Stimulated activated naive CD8-positive, alpha-beta T cell treated with anti-CD3 and anti-CD28 coated beads, Interleukin-15, amount 100 ng/mL, for 72 hours (primary cell): ENCODE measurements at places on chromosomes 6 and 20.

GRCh38 chr6:33123181-33123580, 47.4 kb downstream of the HLA-DPB1 start:
- no peak for DNase-seq

GRCh38 chr6:123016431-123017103, 20.5 kb downstream of the CLVS2 start:
- no peak for DNase-seq

- DNase-seq: no peak
These were observed 77.0 kb downstream of the CNBD2 start for GRCh38 chr20:36045373-36045714.

DNA sequence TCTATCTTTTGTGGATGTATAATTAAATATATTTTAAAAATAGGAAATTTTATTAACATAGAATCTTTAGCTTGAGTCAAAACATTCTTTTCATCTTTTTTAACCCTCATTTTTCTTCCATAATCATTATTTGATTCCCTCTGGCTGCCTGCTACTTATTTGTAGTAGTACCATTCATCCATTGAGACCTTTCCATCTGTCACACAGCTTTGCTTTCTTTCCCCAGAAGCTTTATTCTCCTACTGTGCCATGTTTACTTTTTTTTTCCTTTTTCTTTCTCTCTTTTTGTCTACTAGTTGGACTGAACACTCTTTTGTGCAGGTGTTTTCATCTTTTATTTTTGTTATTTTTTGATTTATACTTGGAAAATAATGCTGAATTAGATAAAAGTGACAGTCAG, 522.6 kb upstream of the MMS22L start:
- DNase-seq: no peak

GRCh38 chr20:54397292-54398140, 77.9 kb upstream of the DOK5 start:
- no peak for DNase-seq

GRCh38 chr6:104995989-104996617, 39.2 kb downstream of the LIN28B start:
- no peak for DNase-seq

DNA sequence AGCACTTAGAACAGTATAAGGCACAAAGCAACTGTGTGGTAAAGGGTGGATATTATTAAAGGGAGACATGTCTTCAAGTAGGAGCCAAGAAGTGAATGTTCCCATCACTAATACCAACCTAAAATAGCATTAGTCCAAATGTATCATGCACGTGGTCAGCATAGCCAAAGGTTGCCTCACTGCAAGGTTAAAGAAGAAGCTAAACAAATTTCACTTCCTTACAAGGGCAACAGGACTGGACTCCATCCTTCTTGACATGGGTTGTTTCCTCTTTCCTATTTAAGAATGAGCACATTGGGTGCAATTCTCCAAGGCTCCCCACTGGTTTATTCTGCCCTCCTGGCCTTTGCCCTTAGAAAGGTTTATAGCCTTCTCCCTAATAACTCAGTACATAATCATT, 186.7 kb downstream of the PHACTR1 start:
- no peak for DNase-seq

DNA sequence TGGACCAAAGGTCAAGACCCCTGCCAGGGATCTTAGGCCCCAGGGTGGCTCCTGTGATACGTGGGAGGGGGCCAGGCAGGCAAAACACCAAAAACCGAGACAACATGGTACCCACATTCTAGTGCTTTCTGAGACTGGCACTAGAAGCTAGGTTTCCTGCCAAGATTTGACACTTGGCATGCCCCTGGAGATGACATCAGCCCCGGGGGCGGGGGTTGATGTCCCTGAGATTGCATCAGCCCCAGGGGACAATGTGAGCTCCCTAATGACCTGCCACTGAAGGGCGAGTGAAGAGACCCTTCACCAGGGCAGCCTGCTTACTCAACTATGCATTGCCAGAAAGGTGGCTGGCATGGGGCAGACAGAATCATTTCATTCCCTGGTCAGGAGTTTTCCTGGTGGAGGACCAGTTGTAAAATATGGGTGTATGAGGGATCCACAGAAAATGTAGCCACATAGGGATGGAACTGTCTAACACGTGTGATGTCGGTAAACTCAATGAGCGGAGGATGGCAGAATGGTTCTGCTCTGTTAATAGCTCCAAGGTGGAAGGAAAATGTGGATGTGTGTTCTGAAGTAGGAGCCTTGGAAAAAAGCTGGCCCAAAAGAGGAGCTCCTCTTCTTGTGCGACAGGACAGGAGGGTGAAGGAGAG, 219.7 kb downstream of the UNC5CL start:
- DNase-seq: peak; percentile 60

DNA sequence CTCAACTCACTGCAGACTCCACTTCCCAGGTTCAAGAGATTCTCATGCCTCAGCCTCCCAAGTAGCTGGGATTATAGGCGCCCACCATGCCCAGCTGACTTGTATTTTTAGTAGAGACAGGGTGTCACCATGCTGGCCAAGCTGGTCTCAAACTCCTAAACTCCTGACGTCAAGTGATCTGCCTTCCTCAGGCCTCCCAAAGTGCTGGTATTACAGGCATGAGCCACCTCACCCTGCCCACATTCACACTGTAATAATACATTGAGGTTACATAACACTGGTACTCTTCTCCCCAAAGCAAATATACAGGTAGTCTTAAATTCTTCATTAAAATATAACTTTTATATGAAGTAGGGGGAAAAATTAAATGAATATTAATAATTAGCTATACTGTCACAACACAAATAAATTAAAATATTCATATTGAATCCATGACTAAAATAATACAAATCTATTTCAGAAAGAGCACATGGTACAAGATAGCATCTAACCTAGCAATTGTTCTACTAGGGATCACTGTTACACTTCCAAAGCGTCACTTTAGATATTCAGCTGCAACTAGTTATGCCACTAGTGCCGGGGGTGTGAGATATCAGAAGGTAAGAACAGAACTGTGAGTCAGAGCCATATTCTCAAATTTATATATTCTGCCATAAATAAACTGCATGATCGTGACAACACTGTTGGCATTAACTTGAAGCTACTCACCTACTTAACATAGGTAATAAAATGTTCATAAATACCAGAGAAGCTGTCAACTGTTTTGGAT, 169.1 kb upstream of the SHLD1 start:
- DNase-seq: no peak

- no peak for DNase-seq
These were observed 13.9 kb downstream of the NR2E1 start for GRCh38 chr6:108179741-108180140.

DNA sequence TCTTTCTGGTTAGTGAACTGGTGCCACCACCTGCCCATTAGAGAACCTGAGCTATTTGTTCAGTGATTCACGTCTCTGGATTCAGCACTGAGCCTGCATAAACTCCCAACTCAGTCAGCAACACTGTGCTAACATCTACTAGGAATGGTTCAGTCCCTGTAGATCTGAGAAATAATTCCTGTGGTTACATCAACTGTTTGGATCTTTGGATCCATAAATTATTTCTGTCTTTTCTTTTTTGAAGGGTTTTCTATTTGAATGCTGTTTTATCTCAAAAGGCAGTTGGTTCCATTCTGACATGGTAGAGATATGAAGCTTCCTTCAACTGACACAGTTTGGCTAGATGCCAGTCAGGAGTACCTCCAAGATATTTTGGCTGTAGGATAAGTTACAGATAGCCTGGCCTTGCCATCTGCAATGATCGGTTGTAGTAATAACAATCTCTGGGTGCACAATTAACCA, 125.9 kb downstream of the TRMT11 start:
- no peak for DNase-seq

DNA sequence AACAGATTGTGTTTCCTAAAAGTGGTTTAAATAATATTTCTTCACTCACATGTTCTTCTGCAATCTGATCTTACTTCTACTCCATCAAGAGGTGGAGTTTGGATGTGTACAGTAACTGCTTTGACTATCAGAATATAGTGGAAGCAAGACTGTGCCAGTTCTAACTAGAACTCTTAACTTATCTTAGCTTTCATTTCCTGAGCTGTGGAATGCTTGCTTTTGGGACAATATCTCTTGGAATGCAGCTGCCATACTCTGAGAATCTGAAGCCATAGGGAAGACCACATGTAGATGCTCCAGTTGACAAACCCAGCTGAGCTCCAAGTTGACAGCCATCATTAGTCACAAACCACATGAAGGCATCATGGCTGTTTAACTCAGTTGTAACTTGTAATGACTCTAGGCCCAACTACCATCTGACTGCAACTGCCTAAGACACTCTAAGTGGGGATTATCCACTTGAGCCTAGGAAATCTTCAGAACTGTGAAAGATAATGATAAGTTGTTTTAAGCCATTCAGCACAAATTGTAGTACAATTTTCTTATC, 40.8 kb upstream of the MAN1A1 start:
- no peak for DNase-seq

DNA sequence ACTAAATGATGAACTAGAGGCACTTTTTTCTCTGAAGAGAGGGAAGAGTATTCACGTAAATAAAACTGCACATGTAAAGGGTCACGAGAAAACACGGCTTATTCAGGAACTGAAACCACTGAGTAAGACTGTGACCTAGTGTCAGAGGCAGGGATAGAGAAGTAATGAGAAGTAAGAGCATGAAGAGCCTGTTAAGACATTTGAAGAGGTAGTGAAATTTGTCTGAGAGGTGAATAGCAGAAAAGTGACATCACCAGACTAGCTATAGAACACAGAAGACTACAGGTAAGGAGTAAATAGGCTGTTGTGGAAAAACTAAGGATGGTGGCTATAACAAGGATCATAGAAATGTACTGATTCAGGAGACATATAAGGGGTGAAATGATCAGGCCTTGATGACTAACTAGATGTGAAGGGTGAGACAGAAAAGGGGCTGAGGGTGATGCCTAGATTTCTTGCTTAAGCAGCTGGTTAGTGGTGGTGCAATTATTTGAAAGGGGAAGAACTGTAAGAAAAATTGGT, 76.8 kb downstream of the REV3L start:
- DNase-seq: no peak

- DNase-seq: peak; percentile 70
These were observed 56.2 kb upstream of the EDN1 start for GRCh38 chr6:12233693-12234571.

- peak; percentile 16 for DNase-seq
These were observed 51.0 kb upstream of the TFAP2A start for GRCh38 chr6:10465629-10466499.

DNA sequence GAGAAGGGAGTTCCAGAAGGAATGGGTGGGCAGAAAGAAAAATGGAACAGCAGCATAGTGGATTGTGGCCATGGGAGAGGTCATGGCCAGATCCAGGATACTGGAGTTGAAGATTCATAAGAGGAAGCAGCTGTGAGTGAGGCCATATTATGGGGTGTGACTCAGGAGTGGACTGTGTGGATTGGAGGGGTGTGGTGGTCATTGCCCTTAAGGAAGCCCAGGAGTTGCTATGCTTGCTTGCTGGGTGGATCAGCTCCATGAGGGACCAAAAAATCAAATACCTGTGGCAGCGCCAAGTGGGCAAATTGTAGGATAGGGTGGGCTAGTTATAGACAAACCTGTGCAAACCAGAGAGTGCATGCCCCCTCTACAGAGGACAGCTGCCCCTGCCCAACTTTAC, 18.3 kb downstream of the LRRC1 start:
- no peak for DNase-seq

DNA sequence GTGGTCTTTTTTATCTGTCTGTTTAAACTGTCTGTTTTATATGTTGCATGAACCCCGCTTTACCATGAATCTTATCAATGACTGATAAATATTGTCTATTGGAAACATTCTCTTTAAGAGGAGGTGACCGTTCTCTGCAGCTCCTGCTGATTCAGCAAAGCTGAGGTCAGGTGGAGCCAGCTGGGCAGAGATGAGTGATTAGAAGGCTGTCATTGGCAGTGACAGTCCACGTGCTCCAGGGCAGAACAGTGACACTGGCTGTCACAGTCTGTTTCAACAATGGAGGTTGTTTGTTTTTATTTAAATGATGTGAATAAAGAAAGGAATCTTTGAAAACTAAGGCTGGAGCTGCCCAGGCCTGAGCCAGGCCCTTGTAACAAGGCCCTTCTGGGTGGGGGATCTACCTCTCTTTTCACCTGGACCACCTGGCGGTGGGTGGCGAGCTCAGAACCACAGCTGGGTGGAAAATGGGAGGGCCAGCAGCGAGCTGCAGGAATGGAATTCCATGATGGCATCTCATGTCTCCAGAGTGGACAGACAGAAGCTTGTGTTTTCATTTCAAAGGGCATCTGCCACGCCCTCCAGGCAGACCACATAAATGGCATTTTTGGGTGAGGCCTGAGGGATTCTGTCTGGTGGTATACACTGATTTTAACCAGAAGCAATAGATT, 12.6 kb downstream of the SYNJ2 start:
- no peak for DNase-seq

DNA sequence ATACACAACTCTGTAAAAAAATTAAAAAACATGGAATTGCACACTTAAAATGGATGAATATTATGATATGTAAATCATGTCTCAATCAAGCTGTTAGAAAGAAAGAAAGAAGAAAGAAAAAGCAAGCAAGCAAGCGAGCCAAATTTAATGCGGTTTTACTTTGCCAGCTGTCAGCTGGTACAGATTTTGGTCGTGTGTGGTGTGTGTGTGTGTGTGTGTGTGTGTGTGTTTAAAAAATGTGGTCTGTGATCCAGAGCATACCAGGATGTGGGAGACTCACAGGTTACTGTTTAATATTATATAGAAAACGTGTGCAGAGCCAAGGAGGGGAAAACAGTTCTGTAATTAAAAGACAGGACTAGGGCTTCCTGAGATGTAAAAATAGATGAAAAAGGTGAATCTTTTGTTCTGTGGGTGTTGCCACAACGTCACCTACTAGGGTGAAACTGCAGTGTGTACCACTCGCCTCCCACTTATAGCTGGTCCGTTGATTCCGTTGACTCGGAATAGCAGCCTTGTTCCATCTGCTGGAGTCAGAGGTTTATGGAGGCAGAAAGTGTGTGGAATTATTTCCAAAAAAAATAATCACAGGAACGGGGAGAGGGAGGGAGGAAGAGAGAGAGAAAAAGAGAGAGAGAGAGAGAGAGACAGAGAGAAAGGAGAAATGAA, 197.7 kb downstream of the BCAS1 start:
- DNase-seq: peak; percentile 44

- DNase-seq: no peak
These were observed 55.2 kb downstream of the B4GALT5 start for GRCh38 chr20:49658508-49658907.

- DNase-seq: peak; percentile 59
These were observed 71.1 kb upstream of the THEMIS start for GRCh38 chr6:127971945-127972391.

- no peak for DNase-seq
These were observed 1095.2 kb downstream of the GRIK2 start for GRCh38 chr6:102488729-102489128.

DNA sequence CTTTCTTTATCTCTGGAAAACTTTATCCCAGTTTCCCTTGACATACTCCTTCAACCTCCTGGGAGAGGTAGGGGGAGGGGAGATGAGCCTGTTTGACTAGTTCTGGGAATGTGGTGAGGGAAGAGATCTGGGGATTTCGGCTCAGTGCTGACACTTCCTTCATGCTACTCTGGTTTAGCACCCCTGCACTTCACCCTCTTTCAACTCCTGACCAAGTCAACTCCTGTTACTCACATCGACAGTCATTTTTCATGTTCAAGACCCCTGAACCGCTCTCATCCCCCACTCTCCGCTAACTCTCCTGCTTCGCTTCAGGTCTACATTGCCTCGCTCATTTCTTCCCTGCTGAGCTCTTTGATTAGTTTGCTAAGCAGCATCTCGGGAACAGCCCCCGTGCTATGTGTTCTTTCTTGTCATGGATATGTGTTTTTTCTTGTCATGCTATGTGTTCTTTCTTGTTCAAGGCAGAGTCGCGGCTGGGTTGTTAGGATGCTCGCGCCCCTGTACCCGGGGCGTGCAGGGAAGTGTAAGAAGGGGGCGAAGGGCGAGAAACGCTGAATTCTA, 16.6 kb upstream of the TRIM27 start:
- no peak for DNase-seq

- DNase-seq: no peak
These were observed 28.0 kb downstream of the HFE start for GRCh38 chr6:26115226-26115625.
